Activated T-helper 2 cell treated with anti-CD3 and anti-CD28 coated beads, Interferon-gamma antibody, Interleukin-2, Interleukin-4, amounts not matched to agents 10 μg/mL and 5 μg/mL and 100 μg/mL, durations not matched to agents 14 hours and 24 hours and 36 hours (primary cell): ENCODE measurements at places on chromosomes 3 and 15. TPM values are rescaled to one million over a fixed set of nuclear protein-coding genes. Genes with fewer than 3 reads are reported as not detected.
A peak's percentile ranks its signal among the peaks of the same experiment; 100 is the strongest.

- H3K4me1 ChIP-seq, result no peaks in the 10 kb centered on the region
- H3K27ac ChIP-seq, result no peak overlapping the region
- peaks cover 5% of the 10 kb centered on the region for H3K27me3 ChIP-seq
- H3K36me3 ChIP-seq, result no peaks in the 10 kb centered on the region
- no peak overlapping the region for H3K4me3 ChIP-seq
- no peak for DNase-seq
Observed at GRCh38 chr3:150168698-150169097, 198.0 kb upstream of the PFN2 start.

NDUFAF3 gene
- 118 and 120 TPM in 2 replicates for total RNA-seq

GRCh38 chr3:56858331-56858730 lies 56.6 kb upstream of the ARHGEF3 start:
- no peaks in the 10 kb centered on the region for H3K27me3 ChIP-seq
- H3K4me1 ChIP-seq, result peaks cover 65% of the 10 kb centered on the region
- H3K4me3 ChIP-seq, result peak overlapping the region; percentile 23
- peak overlapping the region; percentile 71 for H3K27ac ChIP-seq
- peaks cover 11% of the 10 kb centered on the region for H3K36me3 ChIP-seq

DNA sequence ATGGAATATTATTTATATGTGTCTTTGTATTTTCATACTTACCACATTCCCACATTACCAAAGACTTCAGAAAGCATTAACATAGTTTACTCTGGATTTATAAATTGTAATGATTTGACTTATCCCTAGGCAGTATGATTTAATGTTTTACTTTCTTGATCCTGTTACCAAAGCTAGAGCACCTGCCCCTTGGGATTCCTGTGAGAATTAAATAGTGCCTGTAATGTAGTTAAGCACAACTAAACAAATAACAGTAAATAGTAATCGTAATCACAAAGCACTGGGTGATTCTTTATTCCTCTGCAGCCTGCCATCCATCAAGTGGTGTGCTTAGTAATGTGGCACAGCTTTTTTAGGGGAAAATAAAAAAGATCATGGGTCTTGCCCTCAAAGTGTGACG lies 39.1 kb downstream of the ATP2C1 start:
- DNase-seq, result no peak
- H3K27me3 ChIP-seq, result no peaks in the 10 kb centered on the region
- H3K36me3 ChIP-seq, result peaks cover 39% of the 10 kb centered on the region
- no peak overlapping the region for H3K4me3 ChIP-seq

PCSK6 gene
- total RNA-seq, result 0.83 and 1.9 TPM in 2 replicates

ACKR4 gene
- not detected in 2 replicates for total RNA-seq

DNA sequence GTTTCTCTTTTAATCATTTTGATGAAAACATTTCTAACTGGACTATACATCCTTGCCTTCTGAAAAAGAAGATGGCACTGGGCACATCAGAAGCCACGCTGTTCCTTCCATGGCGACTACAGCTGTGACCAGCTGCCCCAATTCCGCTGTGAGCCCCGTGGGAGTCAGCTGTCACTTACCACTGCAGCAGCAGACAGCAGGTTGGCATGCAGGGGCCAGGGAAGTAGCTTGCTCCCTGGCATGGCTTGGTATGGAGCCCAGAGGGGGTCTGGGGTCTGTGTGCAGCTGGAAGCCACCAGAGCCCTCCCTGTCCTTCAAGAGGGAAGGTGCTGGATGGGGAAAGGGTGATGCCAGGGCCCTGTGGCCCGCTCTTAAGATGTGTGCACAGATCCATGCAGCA lies 4.5 kb upstream of the ZXDC start:
- H3K27ac ChIP-seq, result no peak overlapping the region
- no peak for DNase-seq
- peaks cover 3% of the 10 kb centered on the region for H3K4me1 ChIP-seq
- no peak overlapping the region for H3K4me3 ChIP-seq
- H3K27me3 ChIP-seq, result no peaks in the 10 kb centered on the region
- no peaks in the 10 kb centered on the region for H3K36me3 ChIP-seq

GRCh38 chr3:47752716-47753115 lies 29.0 kb downstream of the SMARCC1 start:
- H3K4me3 ChIP-seq, result no peak overlapping the region
- no peaks in the 10 kb centered on the region for H3K27me3 ChIP-seq
- H3K36me3 ChIP-seq, result peaks cover 36% of the 10 kb centered on the region
- peaks cover 1% of the 10 kb centered on the region for H3K4me1 ChIP-seq

DNA sequence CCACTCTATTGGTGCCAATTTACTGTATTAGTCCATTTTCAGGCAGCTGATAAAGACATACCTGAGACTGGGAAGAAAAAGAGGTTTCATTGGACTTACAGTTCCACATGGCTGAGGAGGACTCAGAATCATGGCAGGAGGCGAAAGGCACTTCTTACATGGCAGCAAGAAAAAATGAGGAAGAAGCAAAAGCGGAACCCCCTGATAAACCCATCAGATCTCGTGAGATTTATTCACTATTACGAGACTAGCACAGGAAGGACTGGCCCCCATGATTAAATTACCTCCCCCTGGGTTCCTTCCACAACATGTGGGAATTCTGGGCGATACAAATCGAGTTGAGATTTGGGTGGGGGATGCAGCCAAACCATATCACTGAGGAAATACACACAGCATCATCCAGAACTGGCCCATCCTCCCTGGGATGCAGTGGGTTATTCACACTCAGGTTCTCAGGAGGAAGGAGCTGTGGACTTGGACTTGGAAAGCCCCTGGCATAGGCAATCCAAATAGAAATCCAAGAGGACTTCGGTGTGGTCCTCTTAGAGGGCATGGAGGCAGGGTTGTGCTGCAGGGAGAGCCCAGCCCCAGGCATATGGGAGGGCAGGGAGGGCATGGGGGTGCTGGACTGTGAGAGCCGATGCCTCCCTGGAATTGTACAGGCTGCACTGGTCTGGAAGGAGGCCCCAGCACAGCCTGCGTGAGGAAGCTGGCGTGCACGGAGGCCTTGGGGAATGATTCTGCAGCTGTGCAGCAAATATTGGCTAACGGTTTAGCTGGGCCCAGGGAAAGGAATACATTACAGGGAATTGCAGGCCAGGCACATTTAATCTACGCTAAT lies 62.9 kb downstream of the EFCAB12 start:
- H3K27me3 ChIP-seq, result no peaks in the 10 kb centered on the region
- DNase-seq, result no peak
- H3K27ac ChIP-seq, result no peak overlapping the region
- H3K4me3 ChIP-seq, result no peak overlapping the region
- no peaks in the 10 kb centered on the region for H3K36me3 ChIP-seq

- peaks cover 42% of the 10 kb centered on the region for H3K27me3 ChIP-seq
- no peaks in the 10 kb centered on the region for H3K36me3 ChIP-seq
- DNase-seq, result no peak
Observed at GRCh38 chr3:194244167-194244566, 107.0 kb downstream of the CPN2 start.

DNA sequence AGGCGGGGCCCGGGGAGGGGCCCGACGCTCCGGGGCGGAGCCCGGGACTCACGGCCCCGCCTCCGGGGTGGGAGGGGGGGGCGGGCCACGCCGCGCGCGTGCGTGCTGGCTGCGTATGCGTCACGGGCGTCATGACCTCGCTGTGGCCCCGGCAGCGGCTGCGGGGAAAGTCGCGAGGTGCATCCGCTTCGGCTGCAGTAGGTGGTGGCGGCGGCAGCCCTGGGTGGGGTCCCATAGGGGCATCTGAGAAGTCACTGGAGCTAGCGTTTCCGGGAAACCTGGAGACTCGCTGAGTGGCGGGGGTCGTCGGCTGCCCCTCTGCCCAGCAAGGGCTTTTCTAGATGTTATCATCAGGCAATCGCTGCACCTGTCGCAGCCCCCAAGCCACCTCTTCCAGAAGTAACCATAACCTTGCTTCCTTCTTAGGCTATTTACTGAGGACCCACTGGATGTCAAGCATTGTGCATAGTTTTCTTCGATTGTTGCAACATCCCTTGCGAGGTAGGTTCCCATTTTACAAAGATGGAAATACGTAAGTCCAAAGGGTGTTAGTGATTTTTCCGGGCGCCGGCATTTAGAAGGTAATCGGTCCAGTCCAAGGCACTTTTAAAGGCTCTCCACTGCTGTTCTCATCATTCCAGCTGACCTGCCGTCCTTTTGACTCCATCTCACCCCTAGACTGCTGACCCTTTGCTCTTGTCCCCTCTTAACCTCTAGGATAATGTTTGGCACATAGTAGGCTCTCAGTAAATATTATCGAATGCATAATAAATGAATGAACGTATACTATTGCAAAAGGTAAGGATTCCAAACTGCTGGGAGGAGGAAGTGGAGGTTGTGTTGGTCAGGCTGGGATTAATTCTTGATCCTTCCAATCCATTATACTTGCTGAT lies at the start of gene GDPGP1:
TSS of gene GDPGP1 (plus strand) at position 114 of the 893 bp plus-strand sequence. CDS start 6,700 bp downstream, outside the sequence.
- H3K27me3 ChIP-seq, result no peaks in the 10 kb centered on the region
- peak within 1 kb of the TSS; percentile 86 for H3K27ac ChIP-seq
- no peak for DNase-seq
- H3K4me1 ChIP-seq, result peaks cover 41% of the 10 kb centered on the region
- H3K4me3 ChIP-seq, result peak within 1 kb of the TSS; percentile 92

UNC13C gene
- total RNA-seq, result not detected in 2 replicates

DNA sequence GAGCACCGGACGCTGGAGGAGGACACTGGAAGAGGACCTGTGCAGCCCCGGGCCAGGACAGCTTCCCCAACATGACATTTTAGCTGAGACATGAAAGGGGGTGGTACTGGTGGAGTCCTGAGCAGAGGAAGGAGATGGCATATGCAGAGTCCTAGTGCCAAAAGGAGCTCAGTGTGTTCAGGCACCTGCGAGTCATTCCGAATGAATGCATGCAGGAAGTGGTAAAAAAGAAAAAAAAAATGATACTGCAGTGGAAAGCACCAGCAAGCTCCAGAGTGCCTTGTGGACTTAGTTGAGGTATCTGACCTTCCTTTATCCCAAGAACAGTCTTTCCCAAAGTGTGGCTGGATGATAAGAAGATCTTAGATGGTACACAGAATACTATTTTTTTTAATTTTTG lies 6.6 kb upstream of the ZNF148 start:
- peak overlapping the region; percentile 42 for H3K27ac ChIP-seq
- peaks cover 12% of the 10 kb centered on the region for H3K27me3 ChIP-seq
- no peaks in the 10 kb centered on the region for H3K36me3 ChIP-seq
- peaks cover 16% of the 10 kb centered on the region for H3K4me1 ChIP-seq
- no peak overlapping the region for H3K4me3 ChIP-seq

GRCh38 chr15:45134682-45135604 lies 5.1 kb downstream of the DUOX1 start:
- peaks cover 4% of the 10 kb centered on the region for H3K4me1 ChIP-seq
- no peak overlapping the region for H3K27ac ChIP-seq
- peak overlapping the region; percentile 31 for H3K4me3 ChIP-seq
- no peaks in the 10 kb centered on the region for H3K36me3 ChIP-seq
- peaks cover 53% of the 10 kb centered on the region for H3K27me3 ChIP-seq

C15orf40 gene
- 22.1 and 24.4 TPM in 2 replicates for total RNA-seq

DNA sequence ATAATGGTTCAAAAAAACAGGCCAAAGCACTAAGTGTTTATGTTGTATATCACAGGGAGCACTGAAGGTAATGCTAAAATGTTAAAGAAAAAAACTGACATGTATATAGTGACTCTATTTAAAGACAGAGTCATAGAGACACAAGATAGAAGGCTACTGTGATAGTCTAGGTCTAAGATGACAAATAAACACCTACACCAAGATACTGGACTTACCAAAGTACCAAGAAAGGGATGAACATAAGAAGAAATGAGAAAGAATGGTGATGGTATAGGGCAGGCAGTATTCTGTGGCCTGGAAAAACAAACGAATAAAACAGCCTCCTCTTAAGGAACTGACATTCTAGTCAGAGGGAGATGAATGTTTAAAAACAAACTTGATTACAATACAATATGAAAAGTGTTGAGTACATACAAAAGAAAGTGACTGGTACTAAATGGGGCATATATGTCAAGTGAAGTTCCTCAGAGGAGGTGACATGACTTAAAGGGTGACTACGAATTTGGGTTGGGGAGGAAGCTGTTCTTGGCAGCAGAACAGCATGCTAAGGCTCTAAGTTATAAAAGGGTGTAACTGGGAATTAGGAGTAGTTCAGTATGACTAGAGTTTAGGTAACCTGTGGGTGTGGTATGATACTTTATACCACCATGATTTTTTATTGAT lies 5.9 kb downstream of the ABHD10 start:
- no peak overlapping the region for H3K4me3 ChIP-seq
- H3K27ac ChIP-seq, result peak overlapping the region; percentile 47
- peaks cover 76% of the 10 kb centered on the region for H3K36me3 ChIP-seq
- no peaks in the 10 kb centered on the region for H3K27me3 ChIP-seq

DNA sequence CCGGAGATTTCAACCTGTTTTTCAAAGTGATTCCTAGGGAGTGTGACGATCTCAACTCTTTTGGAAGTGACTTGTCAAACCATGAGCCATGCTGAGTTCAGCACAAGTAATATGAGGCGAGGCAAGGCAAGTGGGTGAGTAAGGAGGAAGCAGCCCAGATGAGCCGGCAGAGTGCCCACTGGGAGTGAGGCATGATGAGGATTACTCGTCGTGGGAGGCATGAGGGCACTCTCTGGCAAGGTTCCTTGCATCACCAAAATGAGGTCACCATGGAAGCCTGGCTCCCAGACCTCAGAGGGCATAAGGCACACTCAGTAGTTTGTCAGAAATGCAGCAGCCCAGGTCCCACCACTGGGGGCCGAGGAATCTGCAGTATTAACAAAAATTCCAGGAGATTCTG lies 636.1 kb downstream of the MAGI1 start:
- H3K4me1 ChIP-seq, result no peaks in the 10 kb centered on the region
- no peak overlapping the region for H3K4me3 ChIP-seq
- H3K36me3 ChIP-seq, result no peaks in the 10 kb centered on the region

GRCh38 chr3:32226875-32227500 lies 11.5 kb upstream of the CMTM8 start:
- DNase-seq, result no peak
- peaks cover 15% of the 10 kb centered on the region for H3K27me3 ChIP-seq
- H3K36me3 ChIP-seq, result no peaks in the 10 kb centered on the region
- H3K4me1 ChIP-seq, result no peaks in the 10 kb centered on the region

TFG gene
- total RNA-seq, result 79.3 and 81.2 TPM in 2 replicates

CCDC12 gene
- total RNA-seq, result 65.3 and 69.2 TPM in 2 replicates

- H3K4me3 ChIP-seq, result peak overlapping the region; percentile 49
- H3K4me1 ChIP-seq, result peaks cover 46% of the 10 kb centered on the region
- H3K27me3 ChIP-seq, result no peaks in the 10 kb centered on the region
- DNase-seq, result peak; percentile 30
Observed at GRCh38 chr15:82832601-82833361, 23.4 kb downstream of the WHAMM start.

GRCh38 chr15:77026501-77027110 lies 31.7 kb downstream of the PSTPIP1 start:
- H3K4me1 ChIP-seq, result peaks cover 29% of the 10 kb centered on the region
- peaks cover 75% of the 10 kb centered on the region for H3K36me3 ChIP-seq
- no peak overlapping the region for H3K4me3 ChIP-seq
